ENCODE measurements at places on chromosomes 2 and 18.

GRCh38 chr18:77108821-77109647, 23.5 kb downstream of the MBP start:
- no peak for DNase-seq

- no peak for DNase-seq
These were observed 68.5 kb upstream of the CHST9 start for GRCh38 chr18:27253571-27253970.

- no peak for DNase-seq
These were observed 114.2 kb upstream of the NT5C1B start for GRCh38 chr2:18703555-18703954.

DNA sequence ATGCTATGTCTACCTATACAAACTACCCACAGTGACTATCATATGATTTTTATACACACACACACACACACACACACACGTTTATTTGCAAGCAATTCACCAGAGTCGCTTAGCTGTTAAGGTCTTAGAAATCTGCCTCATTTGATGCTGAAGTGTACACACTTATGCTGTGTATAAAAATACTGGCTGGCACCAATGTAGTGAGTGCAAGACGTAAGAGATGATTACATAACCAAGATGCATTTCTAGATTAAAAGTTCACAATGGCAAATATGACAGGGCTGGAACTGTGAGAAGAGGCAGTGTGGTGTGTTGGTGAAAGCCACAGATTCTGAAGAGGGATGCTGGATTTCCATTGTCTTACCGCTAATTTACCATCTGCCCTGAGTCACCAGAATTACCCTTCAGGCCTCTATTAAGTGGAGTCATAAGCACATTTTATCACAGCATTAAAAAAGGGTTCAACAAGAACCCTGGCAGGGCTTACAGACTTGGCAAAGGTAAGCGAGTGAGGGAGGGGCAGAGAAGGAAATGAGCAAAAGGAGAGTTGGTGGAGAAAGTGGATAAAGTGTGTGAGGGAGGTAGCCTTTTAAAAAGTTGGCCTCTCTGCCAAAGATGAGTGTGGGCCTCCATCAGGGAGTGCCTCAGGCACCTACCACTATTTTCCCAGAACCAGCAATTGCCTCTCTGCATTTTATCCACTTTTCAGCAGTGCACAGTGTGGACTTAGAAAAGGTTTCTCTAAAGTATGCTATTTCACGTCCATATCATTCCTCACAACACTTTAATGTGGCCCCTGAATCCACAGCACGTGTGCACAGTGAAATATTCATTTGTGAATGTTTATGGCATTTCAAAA, 21.5 kb downstream of the MEIS1 start:
- no peak for DNase-seq

- no peak for DNase-seq
These were observed 111.8 kb downstream of the STPG4 start for GRCh38 chr2:47043142-47043890.

DNA sequence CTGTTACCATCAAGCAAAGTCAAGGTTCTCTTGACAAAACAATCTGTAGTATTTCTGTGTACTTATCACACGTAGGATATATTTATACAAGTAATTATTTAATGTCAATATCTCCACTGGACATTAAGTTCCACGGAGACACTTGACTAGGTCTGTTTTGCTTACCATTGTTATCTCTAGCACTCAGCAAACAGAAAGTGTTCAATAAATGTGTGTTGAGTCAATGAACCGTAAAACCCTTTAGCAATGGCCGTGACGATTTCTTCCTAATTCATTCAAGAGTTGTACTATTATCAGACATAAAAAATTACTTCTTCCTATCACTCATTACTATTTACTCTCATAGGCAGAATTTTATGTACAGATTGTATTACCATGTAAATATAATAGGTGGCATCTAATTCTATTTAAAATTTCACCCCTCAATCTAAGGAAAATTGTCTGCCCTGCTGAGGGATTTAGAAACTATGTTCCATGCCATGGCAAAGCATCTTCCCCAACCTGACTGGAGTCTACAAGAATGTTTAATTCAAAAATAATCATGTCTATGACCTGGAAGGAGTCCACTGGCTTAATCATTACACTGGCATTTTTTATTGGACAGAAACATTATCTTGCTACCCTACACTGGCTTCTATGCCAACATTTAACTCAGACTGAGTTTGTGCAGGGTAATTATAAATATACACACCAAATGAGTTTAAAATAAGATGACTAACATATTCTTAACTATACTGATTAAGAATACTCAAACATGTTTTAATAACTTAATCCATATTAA, 301.9 kb downstream of the ZEB2 start:
- DNase-seq, result no peak

GRCh38 chr2:96663829-96664228, 21.3 kb downstream of the FER1L5 start:
- no peak for DNase-seq

DNA sequence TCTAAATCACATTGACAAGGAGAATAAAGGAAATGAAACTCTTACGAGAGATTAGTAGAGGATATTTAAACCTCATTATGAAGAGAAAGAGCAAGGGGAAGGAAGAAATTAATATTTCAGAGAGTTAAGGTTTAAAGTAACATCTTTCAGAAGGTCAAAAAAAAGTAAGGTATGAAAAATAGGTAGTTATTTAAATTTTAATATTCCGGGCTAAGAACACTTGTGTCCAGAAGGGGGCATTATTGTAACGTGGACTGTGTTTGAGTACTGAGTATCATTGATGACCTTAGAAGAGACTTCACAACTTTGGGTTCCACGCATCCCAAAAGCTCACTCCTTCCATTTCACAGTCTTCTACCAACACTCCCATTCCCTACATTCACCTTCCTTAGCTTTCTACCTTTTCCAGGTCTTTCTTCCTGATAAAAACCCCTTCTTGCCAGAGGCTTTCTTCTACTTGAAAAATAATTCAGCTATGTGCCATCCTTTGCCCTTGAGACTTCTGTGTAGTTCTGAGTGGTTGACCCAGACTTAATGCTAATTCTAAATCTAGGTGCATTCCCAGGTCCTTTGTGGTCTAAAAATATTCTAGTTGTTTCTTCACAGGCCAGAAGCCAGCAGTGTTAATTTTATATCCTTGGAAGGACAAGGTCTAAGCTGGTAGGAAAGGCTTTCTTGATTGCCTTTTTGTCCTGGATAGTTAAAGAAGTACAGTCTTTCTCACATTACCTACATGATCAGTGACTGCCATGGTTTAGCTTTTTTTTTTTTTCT, 16.5 kb downstream of the DYNC1I2 start:
- no peak for DNase-seq

DNA sequence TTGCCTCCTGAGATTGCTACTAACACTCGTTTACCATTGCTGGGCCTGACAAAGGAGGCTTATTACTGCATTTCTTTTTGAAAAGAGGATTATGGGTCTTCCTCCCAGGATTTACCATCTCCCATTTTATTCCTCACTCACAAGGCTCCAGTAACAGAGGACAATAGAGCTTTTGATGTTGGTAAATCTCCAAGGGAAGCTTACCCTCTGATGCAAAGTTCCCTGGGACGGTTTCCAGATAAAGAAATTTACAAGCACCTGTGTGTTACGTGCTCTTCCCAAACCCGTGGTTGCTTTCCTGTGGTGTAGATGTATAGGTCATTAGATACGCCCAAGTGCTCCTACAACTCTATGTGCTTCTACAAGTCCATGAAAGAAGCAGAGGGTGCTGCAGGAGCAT, 17.1 kb downstream of the VSNL1 start:
- DNase-seq, result no peak

GRCh38 chr2:136106505-136106904, 11.4 kb downstream of the CXCR4 start:
- no peak for DNase-seq

GRCh38 chr2:28915939-28916338, 21.5 kb downstream of the WDR43 start:
- DNase-seq, result no peak

GRCh38 chr2:65193446-65193845, 34.2 kb upstream of the ACTR2 start:
- no peak for DNase-seq

DNA sequence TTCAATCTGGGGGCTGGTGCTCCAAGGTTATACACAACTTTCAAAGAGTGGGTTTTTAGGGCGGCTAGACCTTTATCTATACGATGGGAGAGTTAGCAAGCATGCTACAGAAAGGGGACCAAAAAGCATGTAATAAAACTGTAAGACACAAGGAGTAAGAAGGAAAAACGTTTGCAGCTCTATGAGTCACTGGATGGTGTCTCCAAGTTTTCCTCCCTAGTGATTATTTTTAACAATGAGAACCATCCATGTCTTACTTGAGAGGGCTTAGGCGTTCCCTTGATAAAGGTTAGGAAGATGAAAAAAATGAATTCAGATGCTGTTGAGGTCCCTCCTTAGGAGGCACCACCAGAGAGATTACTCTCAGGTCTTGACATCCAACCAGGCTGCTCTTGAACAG, 75.9 kb downstream of the HRH4 start:
- no peak for DNase-seq

GRCh38 chr2:68646303-68646702, 2.9 kb downstream of the PROKR1 start:
- no peak for DNase-seq

GRCh38 chr2:192498747-192499146, 304.0 kb upstream of the TMEFF2 start:
- DNase-seq, result no peak

- DNase-seq, result no peak
These were observed 15.4 kb downstream of the FN1 start for GRCh38 chr2:215420471-215420935.

DNA sequence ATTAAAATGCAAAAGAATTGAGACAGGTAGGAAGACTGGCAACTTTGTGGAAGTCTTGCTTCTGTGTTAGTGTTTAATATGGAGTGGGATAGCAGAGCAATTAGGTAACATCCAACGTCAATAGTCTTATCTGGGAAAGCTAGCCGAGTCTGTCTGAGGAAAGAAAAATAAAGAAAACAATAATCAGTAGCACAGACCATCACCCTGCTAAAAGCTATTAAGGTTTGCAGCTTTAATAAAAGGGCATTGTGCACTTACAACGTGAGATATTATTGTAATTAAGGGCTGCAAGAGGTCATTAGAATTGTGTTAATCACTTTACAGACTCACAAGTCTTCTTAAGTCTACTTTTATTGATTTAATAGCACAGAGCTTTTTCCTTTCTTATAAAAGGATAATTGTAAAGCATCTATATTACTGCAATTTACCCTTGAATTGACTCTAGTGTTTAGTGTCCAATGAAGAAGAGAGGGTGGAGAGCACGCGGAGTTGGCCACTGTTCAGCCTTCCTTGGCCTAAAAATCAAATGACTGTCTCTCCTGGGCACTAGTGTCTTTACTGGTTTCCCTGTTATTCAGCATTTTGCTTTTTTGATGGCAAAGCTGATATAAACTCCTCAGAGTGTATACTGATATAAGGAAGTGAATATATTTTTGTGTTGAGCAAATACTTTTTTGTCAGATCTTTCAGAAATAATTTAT, 2.0 kb downstream of the CDH7 start:
- no peak for DNase-seq

GRCh38 chr2:173254659-173255058, 100.0 kb upstream of the CDCA7 start:
- no peak for DNase-seq

- no peak for DNase-seq
These were observed 244.6 kb upstream of the RND3 start for GRCh38 chr2:150732064-150732463.

DNA sequence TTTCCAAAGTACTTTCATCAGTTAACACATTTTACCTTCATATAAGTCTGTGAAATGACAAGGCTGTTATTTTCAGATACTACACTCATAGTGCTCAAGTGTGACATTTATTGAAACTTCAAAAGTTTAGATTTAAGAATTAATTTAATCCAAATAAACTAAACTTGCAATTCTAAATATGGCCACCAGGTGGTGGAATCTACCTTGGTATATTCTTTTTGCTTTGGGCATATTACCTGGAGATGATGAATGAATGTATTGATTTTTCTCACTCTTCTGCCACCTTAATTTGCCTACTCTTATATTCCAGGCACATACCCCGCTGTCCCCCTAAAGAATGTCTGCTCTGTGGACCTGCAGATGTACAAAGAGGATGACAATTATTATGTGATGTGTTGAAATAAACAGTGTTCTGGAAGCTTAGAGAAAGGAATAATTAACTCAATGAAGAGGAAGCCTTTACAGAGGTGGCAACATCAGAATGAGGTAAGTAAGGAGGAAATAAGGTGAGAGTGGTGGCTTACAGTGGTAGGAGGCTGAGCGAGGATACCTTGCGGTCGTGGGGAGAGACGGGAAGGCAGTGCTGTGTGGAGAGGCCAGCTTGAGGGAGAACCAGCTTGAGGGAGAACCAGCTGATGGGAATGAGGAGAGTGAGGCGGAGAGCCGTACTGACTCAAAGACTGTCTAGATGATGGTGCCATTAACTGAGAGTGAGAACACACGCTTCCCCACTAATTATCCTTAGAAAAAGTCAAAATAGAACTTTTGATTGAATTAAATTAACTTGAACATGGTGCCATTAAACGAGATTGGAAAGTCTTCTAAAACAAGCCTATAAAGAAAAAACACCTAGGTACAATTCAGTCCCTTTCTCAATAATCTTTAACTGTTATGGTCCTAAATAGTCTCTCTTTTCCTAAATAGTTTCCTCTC, 179.5 kb downstream of the CELF4 start:
- DNase-seq, result no peak

DNA sequence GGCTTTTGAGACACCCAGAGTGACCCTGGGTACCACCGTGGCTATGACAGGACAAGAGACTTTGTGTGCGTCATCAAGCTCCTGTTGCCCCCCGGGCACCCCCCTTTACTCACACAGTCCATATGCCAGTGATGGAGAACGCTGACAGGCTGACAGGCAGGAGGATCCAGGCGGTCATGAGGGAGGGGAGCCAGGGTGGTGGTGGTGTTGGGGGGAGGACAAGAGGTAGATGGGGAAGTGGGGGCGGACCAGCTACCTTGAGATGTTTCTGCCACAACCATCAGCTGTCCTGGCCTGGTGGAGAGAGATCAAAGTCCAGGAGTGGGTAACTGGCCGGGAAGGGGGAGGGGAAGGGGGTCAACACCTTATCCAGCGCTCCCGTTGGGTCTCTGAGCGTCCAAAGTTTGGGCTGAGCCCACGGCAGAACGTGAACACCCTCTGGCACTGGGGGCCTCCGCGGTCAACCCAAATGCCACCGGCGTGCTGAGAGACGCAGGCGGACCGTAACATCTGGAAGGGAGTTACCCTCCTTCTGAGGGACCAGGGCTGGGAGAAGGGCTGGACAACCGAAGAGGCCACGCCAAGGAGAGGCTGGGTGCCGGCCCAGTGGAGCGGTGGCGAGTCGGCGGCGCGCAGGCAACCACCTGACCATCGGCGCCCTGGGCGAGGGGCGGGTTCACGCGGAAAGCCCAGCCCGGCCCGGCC, 575 bp downstream of the TMEM150A start:
- DNase-seq, result no peak
